ENCODE measurements at places on chromosomes 1 and 21.
A peak's percentile ranks its signal among the peaks of the same experiment; 100 is the strongest.

DNA sequence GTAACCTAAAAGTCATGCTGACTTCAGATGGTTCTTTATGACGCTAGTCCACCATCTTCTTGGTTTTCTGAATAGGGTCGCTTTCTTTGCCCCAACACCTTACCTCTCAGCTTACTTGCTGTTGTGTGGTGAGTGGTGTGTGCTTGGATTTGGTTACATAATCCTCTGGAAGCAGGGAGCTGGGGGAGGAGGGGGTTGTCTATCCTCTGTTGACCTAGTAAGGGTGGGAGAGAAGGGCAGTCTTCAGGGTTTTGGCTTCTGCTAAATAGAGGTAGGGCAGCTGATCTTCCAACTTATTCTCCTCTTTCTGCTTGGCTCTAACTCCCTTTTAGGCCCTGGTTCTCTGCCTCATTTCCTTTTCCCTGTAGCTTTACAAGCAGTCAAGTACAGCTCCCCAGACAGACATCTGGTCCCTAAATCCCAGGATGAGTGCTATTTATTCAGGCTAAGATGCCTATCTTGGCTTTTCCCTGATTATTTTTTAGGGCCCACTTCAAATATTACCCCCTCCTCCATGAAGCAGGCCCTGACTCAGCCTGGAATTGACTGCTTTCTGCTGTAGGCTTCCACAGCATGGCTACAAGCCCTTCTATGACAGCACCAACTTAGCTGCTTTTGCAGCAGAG lies 6.4 kb upstream of the REN start:
- DNase-seq, result no peak

- no peak for DNase-seq
Observed at GRCh38 chr1:86195281-86195680, 38.7 kb upstream of the COL24A1 start.

- no peak for DNase-seq
Observed at GRCh38 chr1:214219902-214220301, 61.1 kb upstream of the SMYD2 start.

DNA sequence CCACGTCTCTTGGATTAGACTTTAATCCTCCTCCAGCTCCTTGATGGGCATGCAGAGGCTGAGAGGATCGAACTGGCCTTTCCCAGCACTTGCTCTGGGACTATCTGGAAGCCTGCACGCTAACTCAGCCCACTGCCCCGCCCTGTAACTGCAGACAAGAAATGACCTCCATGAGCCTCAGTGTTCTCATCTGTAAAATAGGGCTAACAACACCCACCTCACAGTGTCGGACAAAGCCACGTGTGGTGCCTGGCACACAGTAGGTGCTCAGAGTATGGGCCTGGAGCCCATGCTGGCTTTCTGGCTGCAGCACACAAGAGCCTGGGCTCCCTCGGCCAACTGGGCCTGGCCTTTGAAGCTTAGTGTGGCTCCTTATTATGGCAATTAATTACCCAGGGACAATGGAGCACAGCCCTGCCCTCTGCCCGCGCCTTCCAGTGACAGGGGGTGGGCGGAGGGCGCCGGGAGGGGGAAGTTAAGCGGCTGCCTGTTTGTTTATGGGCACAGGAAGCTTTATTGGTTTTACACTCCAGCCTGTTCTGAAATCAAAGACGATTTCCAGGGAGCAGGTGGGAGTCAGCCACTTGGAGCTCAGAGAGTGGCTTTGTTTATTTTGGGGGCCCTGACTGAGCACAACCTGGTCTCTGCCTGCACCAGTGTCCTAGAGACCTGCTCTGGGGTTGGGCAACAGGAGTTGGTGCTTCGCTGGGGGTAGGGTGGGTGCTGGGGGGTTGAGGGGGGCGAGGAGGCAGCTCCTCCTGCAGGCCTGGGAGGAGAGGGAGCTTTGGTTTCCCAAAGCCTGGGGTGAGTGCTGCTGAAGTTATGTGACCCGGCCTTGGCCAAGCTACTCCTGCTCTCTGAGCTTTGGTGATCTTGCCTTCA lies 31.0 kb downstream of the PAX7 start:
- DNase-seq, result no peak

DNA sequence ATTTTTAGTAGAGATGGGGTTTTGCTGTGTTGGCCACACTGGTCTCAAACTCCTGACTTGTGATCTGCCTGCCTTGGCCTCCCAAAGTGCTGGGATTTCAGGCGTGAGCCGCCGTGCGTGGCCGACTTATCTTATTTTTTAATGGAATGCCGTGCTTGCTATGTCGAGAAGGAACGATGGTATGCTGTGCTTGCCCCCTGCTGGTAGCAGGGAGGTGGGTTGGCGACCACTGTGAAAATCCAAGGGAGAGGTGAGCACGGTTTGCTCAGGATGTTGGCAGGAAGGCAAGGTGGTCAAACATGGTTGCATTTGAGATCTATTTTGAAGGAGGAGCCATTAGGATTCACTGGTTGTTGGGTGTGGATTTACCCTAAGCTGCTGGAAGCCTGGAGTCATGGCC lies 45.8 kb upstream of the RCC2 start:
- no peak for DNase-seq

GRCh38 chr1:79617777-79618176 lies 611.2 kb upstream of the ADGRL4 start:
- no peak for DNase-seq

DNA sequence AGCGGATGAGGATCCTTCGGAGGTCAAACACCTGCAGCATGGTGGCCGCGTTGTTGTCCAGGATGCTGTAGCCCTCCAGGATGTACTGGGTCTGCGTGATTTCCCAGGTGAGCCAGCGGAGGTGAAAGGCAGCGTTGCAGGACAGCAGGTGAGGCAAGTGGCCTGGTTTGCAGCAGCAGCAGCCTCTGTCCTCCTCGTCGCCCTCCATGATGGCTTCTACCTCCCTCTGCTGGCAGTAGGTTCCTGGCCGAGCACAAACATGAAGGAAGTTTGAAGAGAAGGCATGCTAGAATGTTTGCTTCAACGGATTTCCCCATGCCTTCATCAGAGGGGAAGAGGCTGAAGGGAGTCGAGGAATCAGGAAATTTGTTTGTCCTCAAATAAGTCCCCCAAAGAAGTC lies 74.7 kb downstream of the NTPCR start:
- DNase-seq, result no peak

DNA sequence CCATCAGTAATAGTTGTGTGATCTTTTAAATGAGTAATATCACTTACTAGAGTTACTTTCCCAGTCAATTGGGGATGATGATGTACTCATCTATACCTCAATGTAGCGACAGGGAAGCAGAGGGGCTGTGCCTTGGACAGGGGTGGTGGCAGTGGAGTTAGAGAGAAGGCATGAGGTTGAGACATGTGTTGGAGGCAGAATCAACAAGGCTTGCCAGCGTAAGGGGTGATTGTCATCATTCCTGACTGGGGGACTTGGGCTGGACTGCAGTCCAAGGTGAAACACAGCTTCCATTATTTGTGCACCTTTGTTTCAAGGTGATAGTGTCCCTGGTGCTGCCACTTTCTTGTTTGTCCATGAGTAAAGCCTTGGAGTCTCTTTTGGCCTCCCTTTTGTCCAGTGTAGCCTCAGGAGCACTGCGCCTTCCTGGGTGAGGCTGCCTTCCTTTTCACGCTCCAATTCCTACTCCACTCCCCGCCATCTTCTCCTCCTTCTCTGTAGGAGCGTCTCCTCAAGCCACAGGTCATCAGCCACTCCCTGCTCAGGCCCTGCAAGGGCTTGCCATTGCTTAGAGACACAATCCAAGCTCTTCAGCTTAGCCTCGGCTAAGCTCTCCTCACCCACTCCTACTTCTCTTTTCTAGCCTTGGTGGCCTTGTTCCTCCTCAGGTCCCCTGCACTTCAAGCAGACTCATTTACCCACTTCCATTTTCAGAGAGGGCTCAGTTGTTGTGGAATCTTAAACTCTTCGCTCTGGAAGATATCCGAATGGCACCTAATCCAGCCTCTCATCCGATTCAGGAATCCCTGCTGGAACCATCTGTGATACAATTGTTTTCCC lies 77.6 kb upstream of the CD34 start:
- DNase-seq, result no peak

- no peak for DNase-seq
Observed at GRCh38 chr1:147815503-147815902, 55.1 kb upstream of the GJA5 start.

- no peak for DNase-seq
Observed at GRCh38 chr1:74753104-74753503, 20.2 kb downstream of the TYW3 start.

- no peak for DNase-seq
Observed at GRCh38 chr1:95084317-95085176, 11.8 kb upstream of the ALG14 start.

DNA sequence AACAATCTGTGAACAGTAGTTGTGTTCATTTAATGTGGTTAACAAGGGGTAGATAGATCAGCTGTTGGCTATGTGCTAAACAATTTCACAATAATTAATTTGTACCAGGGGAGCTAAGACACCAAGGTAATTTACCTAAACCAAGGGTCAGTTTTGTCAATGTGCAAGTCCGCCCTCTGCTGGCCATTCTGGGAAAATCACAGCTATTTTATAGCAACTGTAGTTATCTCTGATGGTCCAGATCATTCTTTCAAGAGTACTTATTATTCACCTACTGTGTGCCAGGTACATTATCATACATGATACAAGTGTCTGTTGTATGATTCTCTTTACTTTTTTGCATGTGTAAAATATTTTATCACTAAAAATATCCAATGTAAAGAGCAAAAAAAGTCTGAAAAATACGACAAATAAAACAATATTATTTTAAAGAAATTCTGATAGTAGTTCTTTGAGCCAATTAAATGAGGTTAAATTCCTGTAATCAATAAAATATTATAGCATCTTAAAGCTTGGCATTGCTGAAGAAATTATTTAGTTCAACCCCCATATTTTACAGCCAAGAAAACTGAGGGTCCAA lies 312.3 kb upstream of the FAM78B start:
- DNase-seq, result no peak

DNA sequence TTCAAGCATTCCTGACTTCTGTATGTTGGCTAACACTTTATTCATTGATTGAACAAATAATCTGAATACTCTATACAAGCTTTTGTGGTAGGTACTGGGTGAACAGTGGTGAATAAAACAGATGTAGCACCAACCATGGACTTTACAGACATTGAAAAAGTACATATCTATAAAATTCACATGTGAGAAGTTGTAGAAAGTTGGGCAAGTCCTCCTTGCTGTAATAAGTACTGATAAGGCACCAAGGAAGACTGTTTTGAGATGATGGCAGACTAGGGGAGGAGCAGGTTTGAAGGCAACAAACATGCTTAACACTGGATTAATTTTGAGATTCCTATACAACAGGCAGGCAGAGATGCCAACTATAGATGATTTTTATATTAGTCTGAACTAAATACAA lies 42.4 kb downstream of the RNF2 start:
- no peak for DNase-seq

- DNase-seq, result no peak
Observed at GRCh38 chr1:169574336-169574735, 11.9 kb downstream of the F5 start.

- DNase-seq, result peak; percentile 80
Observed at GRCh38 chr1:222618001-222618879, at the start of gene MIA3. Gene MIA3 (plus strand): TSS chr1:222618097. CDS start chr1:222618111, 14 bp downstream.

DNA sequence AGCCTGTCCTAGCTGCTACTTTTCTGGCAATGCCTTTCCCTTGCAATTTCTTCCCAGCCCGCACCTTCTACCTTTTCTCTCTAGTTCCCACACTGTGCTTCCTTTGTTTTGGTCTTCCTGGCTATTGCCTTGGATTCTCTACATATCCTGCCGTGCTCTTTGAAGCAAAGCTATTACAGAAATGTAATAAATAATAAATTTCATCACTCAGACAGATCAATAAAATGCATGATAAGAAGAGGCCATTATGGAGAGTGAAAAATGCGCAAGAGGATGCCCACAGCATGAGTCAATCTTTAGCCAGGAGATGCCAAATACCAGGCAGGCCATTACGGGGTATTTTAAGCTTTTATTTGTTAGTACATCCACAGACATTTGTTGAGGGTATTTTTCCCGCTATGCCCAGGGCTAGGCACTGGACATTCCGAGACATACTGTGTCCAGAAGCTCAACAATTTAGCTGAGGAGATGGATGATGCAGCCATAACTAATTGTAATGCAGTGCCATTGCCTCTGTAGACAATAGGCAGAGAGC lies 163.6 kb downstream of the ST6GALNAC3 start:
- DNase-seq, result no peak

GRCh38 chr1:35377555-35377954 lies 109.0 kb downstream of the ZMYM4 start:
- no peak for DNase-seq

GRCh38 chr1:206074839-206075238 lies 21.9 kb downstream of the RHEX start:
- no peak for DNase-seq

DNA sequence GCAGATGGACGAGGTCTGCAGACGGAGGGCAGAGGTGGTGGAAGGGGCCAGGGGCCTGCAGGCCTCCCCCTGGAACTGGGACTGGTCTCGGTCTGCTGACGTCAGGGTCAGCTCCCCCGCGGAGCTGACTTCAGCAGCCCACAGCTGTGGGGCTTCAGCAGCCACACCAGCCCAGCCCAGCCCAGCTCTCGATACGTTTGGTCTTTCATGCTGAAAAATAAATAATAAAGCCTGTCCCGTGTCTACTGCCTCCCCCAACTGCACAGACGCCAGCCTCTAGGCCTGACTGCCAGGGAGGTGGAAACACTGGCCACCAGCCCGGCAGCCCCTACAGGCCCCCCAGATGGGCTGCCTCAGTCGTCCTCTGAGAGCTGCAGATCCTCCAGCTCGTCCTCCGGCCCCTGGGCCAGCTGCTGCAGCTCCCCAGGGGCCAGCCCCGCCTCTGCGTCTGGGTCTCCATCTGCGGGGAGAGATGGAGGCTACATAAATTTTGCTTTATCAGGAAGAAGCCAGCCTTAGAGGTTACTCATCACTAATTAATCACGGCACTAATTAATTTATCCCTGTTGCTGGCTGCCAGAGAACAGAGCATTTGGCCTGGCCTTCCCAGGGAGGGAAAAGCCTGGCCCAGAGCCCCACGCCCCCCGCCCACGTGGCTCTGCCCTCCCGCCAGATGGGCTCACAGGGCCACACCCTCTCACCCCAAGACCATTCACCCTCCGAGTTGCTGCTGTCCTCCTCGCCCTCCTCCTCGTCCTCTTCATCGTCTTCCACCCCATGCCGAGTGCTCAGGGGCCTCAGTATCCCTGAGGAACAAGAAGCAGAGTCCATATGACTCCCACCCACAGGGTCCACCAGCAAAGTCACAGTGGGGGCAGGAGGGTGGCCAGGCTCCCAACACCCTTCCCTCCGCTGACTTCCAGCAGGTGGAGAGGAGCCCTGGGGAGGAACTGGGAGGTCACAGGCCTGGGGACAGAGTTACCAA lies 14.4 kb downstream of the NOC2L start:
- DNase-seq, result no peak

GRCh38 chr1:107620753-107621152 lies 344.2 kb downstream of the VAV3 start:
- DNase-seq, result no peak

- no peak for DNase-seq
Observed at GRCh38 chr1:158249646-158250045, 4.6 kb upstream of the CD1A start.

- no peak for DNase-seq
Observed at GRCh38 chr1:56185493-56185892, 393.9 kb downstream of the PLPP3 start.

- no peak for DNase-seq
Observed at GRCh38 chr1:117646956-117647355, 41.1 kb downstream of the TENT5C start.

GRCh38 chr1:203099805-203100515 lies 14.1 kb upstream of the MYOG start:
- DNase-seq, result no peak
